A549 treated with Mapracorat at 1 μM for 4 hours (cell line): ENCODE measurements at places on chromosomes 1 and 21. TPM values are rescaled to one million over a fixed set of nuclear protein-coding genes. Genes with fewer than 3 reads are reported as not detected.

Gene IVL
- 0.06 to 0.13 TPM (median 0.10 TPM) in 3 of 5 replicates, not detected in the others for total RNA-seq

Gene RAD54L
- 8.2 to 12.0 TPM (median 10.7 TPM) in 5 replicates for total RNA-seq

Gene PLEKHN1
- 3.6 to 6.3 TPM (median 5.7 TPM) in 5 replicates for total RNA-seq

Gene TCHH
- 0.27 to 0.31 TPM (median 0.28 TPM) in 5 replicates for total RNA-seq

Gene CFHR2
- total RNA-seq: not detected in 5 replicates

Gene OPTC
- not detected in 5 replicates for total RNA-seq

Gene SERPINC1
- total RNA-seq: not detected in 5 replicates
